ENCODE measurements at places on chromosomes 12 and 14. TPM values are rescaled to one million over a fixed set of nuclear protein-coding genes. Genes with fewer than 3 reads are reported as not detected.

The P2RX2 gene
- total RNA-seq = not detected

The RERGL gene
- total RNA-seq = 0.94 TPM

The KCNK13 gene
- total RNA-seq = 4.5 TPM

The PRB3 gene
- total RNA-seq = not detected

The LRFN5 gene
- total RNA-seq = 0.37 TPM

The GALNT16 gene
- 101 TPM for total RNA-seq

The CIROP gene
- not detected for total RNA-seq

The BMAL2 gene
- total RNA-seq = 2.5 TPM

- no peak for DNase-seq
Observed at GRCh38 chr12:92085040-92085735, 60.5 kb downstream of the BTG1 start.

GRCh38 chr14:78010688-78011087 lies 159.5 kb upstream of the NRXN3 start:
- DNase-seq = no peak

DNA sequence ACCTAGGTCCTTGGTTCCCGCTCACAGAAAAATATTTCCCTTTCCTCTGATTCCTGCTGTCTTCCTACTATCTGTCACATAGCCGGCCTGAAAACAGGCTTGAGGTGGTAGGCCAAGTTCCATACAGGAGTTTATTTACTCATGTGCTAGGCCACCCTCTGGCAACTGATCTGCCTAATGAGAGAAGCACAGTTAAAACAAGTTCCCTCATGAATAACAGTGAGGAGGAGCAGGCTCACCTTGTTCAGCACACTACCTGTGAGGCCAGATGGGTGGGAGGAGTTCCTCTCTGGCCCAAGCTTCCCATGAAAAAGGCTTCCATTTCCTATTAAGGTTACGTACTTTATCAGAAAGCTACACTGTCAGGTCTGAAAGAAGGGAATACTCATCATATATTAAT lies 206.0 kb downstream of the MYRFL start:
- no peak for DNase-seq

DNA sequence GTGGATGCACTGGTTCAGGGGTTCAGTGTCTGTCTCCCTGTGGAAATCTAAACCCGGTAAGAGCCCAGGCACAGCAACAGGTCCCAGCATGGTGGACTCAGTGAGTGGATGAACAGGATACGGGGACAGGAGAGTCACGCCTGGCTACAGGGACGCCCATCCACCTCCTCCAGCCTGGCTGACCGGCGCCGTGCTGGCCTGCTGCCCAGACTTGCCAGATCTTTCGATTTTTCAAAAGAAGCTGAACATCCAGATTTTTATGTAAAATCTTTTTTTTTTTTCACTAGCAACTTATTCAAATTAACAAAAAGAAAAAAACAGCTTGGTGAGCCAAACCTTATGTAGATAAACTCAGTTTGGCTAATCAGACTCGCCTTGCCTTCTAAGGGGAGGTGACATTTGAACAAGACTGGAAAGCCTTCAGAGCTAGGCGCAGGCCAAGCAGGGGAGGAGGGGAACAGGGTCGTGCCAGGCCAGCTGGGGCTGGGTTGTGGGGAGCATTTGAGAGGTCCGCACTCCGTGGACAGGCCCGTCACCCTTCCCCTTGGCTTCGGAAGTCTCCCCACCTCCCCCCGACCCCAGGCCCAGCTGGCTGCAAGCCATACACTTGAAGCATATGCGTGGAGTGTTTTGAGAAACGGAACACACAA lies 87.8 kb upstream of the NCOR2 start:
- peak; percentile 85 for DNase-seq

DNA sequence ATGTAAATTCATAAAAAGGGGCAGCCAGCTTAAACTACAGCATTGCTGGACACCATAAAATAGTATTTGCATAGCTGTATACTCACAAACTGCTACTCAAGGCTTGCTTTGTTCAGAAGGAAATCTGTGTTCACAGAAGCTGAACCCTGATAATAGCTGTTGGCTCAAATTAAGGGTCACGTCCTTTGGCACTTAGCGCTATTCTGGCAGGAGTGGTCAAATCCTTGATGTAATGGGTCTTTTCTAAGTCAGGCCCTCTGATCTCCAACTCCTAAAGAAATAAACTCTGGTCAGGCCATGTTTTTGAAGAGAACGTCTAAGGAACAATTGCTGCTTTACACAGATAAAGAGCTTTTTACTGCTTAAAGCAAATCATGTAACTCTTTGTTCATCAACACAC lies 12.8 kb upstream of the PSMA6 start:
- DNase-seq = no peak

GRCh38 chr14:81511111-81511904 lies 22.3 kb downstream of the SEL1L start:
- DNase-seq = no peak

DNA sequence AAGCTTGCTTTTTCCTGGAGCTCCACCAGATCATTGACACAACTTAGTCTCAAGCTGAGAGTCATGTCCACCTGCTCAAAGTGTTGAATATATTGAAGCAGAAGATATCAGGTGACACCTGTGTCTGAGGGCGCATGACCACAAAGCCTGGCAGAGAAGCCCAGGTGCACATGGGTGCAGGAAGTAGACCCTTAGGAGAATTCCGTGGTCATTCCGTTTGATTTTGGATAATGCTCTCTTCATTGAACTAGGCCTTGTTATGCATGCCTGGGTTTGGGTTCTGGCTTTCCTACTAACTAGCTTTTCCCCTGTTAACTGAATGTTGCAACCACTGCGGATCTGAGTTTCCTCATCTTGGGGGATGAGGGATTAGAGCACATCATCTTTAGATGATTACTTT lies 7.1 kb downstream of the ARHGDIB start:
- DNase-seq = no peak

GRCh38 chr14:55706365-55706684 lies 126.3 kb downstream of the KTN1 start:
- DNase-seq = no peak

GRCh38 chr12:130832561-130833209 lies 6.4 kb downstream of the STX2 start:
- peak; percentile 53 for DNase-seq

- no peak for DNase-seq
Observed at GRCh38 chr12:21913823-21914222, 27.4 kb downstream of the ABCC9 start.

GRCh38 chr14:69263364-69263763 lies 3.4 kb downstream of the GALNT16 start:
- DNase-seq = peak; percentile 69

DNA sequence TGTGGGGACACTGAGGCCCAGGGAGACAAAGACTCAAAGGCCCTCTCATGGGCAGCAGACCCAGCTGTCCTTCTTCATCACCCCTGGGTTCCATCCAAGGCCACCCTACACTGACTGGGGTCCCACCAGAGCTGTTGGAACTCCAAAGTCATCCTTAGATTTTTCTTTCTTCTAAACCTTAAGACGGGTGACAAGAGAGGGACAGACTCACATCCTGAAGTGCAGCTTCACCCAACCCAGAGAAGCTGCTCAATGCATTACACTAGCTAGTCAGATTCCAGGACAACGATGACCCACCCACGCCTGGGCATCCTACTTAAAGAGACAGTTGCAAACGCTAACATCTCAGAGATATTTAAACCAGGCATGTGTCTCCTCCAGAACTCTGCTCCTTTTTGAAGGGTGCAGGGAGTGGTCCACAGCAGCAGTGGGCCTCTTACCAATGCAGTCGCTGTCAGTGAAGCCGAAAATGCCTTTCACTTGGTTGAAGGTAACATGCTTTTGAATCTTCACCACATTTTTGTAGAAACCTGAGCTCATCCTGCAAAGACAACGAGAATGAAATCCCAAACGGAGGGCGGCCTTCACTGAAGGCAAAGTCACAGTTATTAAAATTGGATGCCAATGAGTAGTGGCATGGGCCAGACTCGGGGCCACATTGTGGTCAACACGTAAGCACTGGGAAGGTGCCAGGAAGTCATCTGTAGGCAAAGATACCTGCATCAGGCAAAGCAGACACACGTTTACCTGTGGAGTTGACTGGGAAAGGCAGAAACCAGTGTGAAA lies 23.4 kb downstream of the SLC25A47 start:
- DNase-seq = no peak

GRCh38 chr12:20865873-20866272 lies 55.4 kb downstream of the SLCO1B3 start:
- DNase-seq = no peak

DNA sequence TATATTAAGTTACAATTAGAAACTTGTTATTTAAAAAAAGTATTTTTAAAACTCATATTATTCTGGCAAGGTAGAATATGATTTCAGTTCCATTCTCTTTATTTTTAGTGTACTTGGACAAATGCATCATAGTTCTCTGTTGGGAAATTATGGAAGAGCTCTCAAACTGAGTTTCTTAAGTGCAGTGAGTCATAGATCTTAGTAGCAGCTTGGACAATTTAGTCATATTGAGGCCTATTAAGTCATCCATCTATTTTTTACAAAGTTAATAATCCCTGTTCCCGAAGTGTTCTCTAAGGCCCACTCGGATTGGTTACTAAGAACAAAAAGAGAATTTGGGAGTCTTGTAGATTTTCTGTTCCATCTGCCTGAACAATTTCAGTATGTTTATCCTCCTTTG lies 113.9 kb downstream of the ANO4 start:
- DNase-seq = no peak

DNA sequence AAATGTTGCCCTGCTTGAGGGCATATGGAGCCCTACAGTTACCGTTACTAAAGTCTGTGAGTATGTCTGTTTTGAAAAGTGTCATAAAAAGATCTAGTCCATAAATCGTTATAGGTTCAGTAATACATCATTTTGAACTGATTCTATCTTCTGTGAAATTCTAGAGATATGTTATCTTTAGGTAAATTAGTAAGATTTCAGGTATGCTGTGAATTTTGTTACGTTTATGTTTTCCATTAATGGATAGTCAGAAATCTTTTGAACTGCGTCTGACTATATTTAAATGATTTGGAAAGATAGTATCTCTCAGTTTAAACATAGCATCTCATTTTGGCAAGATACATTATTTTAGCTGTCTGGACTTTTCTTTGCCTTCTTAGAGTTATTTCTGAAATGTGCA lies 8.3 kb downstream of the ALG10 start:
- DNase-seq = no peak

- DNase-seq = peak; percentile 85
Observed at GRCh38 chr12:570435-570920, 92.8 kb downstream of the NINJ2 start.

DNA sequence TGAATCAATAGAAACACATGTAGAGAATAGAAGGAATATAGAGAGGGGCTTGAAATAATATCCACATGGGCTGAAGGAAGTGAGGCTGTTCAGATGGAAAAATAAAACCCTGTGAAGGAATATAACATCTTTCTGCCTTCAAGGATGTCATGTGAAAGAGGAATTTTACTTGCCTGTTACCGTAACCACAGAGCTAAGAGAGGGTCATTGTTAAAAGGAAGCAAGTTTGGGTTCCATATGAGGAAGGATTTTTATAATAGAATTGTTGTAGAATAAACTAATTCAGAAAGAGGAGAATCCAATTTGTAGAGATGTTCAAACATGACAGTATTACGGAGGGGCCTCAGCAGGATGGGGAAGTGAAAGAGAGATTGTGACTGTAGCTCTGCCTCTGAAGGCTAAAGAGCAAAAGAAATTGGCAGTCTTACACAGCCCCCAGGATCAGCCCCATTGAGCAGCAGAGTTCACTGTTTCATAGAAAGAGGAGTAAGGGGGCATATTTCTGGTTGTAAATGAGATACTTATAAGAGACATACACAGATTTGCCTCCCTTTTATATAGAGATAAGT lies 41.8 kb upstream of the PTPRR start:
- no peak for DNase-seq

Data from left ventricle myocardium superior (tissue), 1 donor.